ENCODE measurements at places on chromosomes 2 and 18. TPM values are rescaled to one million over a fixed set of nuclear protein-coding genes. Genes with fewer than 3 reads are reported as not detected.
A peak's percentile ranks its signal among the peaks of the same experiment; 100 is the strongest.

- DNase-seq, result no peak
These were observed 17.0 kb upstream of the RBMS1 start for GRCh38 chr2:160510617-160511016.

ZNF804A gene
- 6.0 TPM for total RNA-seq

GRCh38 chr2:229249536-229249935 is 21.6 kb downstream of the PID1 start:
- no peak for DNase-seq

DNA sequence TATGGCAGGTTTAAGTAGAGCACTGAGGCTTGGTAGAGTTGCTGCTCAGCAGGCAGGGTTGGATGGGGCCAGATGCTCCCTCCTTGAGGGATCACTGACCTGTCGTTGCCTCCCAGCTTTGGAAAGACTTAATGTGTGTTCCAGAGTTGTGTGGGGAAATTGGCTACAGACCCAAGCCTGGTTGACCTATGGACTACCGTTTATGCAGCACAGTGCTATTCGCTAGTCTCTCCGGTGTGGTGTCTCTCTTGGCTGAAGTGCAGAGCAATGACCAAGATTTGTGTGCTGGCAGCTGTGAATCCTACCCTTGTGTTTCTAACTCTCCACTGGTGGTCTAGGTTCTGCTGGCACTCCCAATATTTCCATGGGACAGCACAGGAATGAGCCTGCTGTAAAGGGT is 29.8 kb upstream of the SLC4A10 start:
- DNase-seq, result no peak

- DNase-seq, result no peak
These were observed 178.4 kb upstream of the FN1 start for GRCh38 chr2:215614296-215614695.

DNA sequence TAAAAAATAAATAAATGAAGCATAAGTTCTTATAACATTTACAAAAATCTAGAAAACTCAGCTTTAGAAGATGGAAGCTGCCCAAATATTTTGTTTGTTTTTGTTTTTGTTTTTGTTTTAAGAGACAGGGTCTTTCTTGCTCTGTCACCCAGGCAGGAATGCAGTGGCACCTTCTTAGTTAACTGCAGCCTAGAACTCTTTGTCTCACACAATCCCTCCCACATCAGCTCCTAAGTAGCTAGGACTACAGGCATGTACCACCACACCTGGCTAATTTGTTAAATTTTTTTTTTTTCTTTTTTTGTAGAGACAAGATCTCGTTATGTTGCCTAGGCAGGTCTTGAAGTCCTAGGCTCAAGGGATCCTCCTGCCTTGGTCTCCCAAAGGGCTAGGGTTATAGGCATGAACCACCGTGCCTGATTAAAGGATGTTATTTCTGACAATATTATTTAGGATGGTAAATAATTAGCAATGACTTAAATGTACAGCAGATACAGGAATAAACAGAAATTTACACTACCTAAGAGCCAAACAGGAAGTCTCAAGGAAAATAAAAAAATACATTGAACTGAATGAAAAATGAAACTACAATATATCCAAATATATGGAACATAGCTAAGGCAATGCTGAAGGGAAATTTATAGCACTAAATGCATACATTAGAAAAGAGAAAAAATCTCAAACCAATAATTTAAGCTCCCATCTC is 17.2 kb downstream of the SESTD1 start:
- DNase-seq, result no peak

GRCh38 chr18:35672897-35673296 is 91.4 kb downstream of the GALNT1 start:
- DNase-seq, result no peak

FAM110C gene
- 0.15 TPM for total RNA-seq

RAB17 gene
- not detected for total RNA-seq

DNA sequence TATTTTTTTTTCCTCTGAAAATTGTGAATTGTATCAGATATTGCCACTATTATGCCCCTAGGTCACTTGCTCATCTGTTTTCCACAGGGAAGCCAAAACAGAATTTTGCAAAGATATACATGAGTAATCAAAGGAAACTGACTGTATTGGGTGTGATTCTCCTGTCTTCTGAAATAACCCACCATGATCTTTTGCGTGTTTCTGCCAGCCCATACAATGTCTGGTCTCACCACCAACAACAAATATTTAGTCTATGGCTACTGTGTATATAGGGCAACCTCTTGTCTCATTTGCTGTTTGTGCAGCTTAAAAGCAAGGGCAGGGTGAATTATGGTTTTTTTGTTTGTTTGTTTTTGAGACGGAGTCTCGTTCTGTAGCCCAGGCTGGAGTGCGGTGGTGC is 26.5 kb downstream of the EPAS1 start:
- DNase-seq, result peak; percentile 39

- no peak for DNase-seq
These were observed 135.2 kb downstream of the RTN4 start for GRCh38 chr2:54915101-54915500.

- DNase-seq, result no peak
These were observed 160.4 kb downstream of the EXOC6B start for GRCh38 chr2:72665448-72665847.

FOXD4L1 gene
- total RNA-seq, result not detected

FSHR gene
- not detected for total RNA-seq

- no peak for DNase-seq
These were observed 57.2 kb downstream of the HS6ST1 start for GRCh38 chr2:128261245-128262128.

- DNase-seq, result peak; percentile 5
These were observed 121.5 kb upstream of the LTBP1 start for GRCh38 chr2:32825291-32825712.

DNA sequence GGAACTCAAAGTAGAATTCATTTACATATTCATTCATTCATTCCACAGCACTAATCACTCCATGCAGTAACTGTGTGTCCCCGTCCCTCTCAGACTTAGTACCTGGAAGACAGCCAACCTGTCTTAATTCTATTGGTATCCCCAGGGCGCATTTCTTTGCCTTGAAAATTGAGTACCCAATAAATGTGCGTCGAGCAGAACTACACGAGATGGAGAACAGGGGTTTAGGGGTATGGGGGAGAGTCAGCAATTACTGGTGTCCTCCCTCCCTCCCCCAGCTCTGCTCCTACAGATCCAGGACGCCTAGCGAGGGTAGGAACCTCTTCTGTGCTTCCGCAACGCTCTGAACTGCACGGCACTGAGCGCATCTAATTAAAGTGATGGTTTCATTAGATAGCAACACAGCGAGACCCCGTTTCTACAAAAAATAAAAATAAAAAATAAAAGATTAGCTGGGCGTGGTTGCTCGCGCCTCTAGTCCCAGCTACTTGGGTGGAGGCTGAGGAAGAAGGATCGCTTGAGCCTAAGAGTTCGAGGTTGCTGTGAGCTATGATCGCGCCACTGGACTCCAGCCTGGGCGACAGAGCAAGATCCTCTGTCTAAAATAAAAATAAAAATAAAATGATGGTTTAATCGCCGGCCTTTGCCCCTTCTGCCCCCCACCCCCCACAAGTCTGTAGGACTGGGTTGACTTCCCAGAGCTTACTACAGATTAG is 614 bp upstream of the FKBP1B start:
- DNase-seq, result no peak

- no peak for DNase-seq
These were observed 27.1 kb upstream of the BARD1 start for GRCh38 chr2:214836568-214836967.

CCDC141 gene
- total RNA-seq, result 0.02 TPM

SKA1 gene
- total RNA-seq, result 30.4 TPM

- no peak for DNase-seq
These were observed 1230.7 kb upstream of the ZEB2 start for GRCh38 chr2:145750612-145751011.

DNA sequence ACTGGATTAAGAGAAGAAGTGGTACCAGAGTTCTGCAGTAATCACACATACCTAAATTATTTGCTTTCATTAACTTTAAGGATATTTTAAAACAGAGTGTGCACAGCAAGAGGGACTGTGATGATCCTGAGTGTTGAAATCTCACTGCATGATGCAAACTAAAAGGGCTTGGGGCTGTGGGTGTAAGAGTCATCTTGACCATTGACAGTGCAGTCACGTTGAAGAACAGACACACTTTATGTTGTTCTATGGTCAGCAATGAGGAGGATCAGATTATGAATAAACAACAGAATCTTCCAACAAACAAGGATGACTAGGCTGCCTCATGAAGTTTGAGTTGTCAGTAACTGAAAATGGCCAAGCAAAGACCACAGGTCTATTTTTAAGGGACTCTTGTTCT is 87.2 kb upstream of the GALNT5 start:
- DNase-seq, result no peak

VWA3B gene
- total RNA-seq, result not detected

CLEC4F gene
- not detected for total RNA-seq

KCMF1 gene
- total RNA-seq, result 61.6 TPM

- DNase-seq, result peak; percentile 7
These were observed 634.2 kb upstream of the TMEFF2 start for GRCh38 chr2:192828947-192829346.

SLC14A1 gene
- 276 TPM for total RNA-seq

UGT1A3 gene
- total RNA-seq, result not detected

- DNase-seq, result peak; percentile 60
These were observed 4.3 kb downstream of the ITPRIPL1 start for GRCh38 chr2:96329456-96329855.

All from H4 (cell line).